ENCODE measurements at places on chromosomes 4 and X.

GRCh38 chrX:105650986-105651385 lies 171.4 kb upstream of the NRK start:
- DNase-seq = no peak

DNA sequence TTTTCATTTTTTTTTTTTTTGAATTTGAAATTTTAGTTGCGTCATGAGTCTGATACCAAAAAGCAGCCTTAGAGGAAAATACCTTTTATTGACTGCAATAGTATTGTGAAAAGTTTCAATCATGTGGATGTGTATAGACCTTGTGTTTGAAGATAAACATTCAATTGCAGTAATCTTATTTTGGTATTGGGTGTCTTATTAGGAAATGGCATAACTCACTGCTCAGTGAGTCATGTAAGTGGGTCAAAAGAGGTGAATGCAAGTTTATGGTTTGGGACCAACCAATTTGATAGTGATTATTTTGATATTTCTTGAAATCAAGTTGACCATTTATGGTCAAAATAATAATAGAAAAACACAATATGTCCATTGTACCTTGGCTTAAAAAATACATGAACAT lies 627.8 kb upstream of the SLIT2 start:
- no peak for DNase-seq

DNA sequence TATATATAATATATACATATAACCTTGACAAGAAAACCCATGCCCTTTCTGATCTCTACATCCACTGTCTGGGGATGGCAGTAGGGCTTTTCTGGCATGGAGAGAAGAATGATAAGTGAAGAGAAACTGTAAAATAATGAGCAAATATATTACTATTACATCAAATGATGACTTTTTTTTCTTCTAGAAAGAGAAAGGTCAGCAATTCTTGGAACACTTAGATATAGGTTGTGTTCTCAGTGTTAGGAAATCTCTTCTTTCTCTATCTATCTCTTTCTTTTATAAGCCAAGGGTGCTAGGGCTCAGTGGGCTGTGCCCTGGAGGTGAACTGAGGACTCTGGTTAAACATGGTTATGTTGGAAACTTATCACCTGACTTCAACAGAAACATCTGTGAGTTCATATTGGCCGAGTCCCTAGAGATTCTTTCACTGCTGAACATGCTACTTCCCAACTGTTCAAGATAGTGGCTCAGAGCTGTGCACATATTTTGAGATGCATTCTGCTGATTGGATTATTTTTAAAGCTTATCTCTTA lies 265.1 kb downstream of the GBA3 start:
- no peak for DNase-seq

- no peak for DNase-seq
These were observed 1331.5 kb upstream of the PABPC4L start for GRCh38 chr4:135533053-135533452.

GRCh38 chr4:42865572-42866189 lies 26.8 kb upstream of the GRXCR1 start:
- peak; percentile 32 for DNase-seq

DNA sequence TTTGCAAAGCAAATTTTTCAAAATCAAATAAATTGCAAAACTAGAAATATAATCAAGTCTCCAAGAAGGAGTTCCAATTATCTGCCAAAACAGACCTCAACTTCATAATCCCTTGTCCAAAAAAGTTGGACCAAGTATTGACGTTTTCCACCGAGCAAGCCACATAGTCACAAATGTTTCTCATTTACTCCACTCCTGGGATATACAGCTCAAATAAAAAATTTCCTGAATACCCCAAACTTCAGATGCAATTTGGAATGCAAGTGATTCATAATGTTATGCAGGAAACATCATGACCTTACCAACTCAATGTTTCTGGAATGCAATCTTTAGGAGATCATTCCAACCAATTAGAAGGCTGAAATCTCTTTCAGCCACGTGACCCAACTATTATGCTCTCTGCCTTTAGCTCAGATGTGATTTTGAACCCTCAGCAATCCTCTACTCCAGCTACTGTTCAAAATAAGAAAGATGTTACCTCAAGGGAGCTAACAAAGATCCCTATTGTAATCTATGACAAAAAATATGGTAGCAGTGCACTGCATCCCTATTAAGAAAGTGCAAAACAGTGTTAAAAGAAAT lies 72.4 kb downstream of the PRDM5 start:
- no peak for DNase-seq

- DNase-seq = no peak
These were observed 71.7 kb downstream of the CPZ start for GRCh38 chr4:8664031-8664805.

GRCh38 chr4:34939073-34939472 lies 1305.2 kb downstream of the ARAP2 start:
- DNase-seq = no peak

DNA sequence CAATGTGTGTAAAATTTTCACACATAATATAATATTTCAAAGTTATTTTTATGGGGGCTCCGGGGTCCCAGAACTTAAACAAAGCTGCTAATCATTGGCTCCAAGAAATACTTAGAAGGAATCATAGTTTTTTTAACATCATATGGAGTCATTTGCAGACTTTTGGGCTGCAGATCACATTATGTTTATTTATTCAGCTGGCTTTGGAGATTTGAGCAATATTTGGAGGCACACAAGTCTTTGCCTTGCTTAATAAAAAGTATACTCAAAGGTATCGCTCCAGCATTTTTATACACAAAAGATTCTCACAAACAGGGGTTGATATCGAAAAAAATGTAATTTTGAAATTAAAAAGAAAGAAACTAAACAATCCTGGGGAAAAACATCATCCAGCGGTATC lies 382.5 kb upstream of the TENM3 start:
- DNase-seq = no peak

DNA sequence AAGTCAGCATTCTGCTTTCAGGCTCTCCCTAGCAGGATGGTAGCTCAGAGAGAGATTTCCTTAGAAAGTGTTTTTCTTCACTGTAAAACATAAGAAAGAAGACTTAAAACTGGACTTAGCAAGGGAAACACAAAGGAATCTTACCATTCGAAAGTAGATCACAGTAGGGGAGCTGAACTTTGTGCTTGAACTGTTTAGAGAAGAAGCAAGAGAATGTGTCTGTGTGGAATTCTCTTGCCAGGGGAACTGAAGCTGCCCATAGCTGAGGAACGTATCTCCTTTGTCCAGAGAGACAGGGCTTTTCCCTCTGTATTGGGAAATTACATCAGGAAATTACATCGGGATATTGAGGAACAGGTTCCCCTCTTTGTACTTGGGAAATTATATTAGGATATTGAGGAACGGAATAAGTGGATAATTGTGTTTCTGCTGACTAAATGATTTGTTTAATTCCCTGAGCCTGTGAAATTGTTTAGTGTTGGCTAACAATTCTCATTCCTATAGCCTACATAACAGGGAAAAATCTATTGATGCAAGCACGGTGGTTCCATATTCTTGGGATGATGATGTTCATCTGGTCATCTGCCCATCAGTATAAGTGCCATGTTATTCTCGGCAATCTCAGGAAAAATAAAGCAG lies 21.2 kb downstream of the SRD5A3 start:
- no peak for DNase-seq

DNA sequence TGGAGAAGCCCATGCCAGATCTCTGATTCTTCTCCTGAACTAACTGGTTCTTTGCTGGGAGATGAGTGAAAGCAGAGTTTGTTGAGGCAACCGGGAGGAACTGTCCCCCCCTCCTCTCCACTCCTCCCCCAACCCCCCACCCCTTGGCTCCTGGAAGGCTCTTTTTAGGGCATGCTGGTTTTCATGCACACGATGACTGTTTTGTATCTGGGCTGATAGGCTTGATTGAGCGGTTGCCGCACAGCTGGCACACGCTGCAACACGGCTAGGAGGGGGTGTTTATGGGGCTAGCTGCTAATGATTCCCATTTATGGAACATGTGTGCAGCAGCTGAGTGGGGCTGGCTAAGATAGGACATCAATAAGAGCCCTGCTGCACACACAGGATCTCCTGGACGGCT lies 137.2 kb downstream of the SMIM20 start:
- no peak for DNase-seq

- no peak for DNase-seq
These were observed 234.8 kb upstream of the GNPDA2 start for GRCh38 chr4:44961001-44961755.

GRCh38 chr4:74714611-74715130 lies 79.7 kb downstream of the BTC start:
- no peak for DNase-seq

DNA sequence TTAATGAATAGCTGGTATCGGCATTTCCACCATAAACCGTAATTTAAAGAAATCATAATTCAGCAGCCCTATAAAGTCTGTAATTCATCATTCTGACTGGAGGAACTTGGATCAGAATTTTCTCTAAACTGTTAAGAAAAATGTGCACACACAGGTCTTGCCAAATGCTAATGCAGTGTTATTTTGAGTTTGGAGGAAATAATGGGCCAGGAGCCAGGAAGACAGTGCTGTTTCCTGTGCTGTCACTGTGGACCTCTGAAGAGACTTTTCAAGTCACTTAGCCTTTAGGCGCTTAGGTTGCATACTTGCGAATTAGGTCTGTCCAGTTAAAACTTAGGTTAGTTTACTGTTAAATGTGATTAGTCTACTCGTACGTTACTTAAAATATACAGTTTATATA lies 137.5 kb upstream of the ANXA3 start:
- DNase-seq = no peak

DNA sequence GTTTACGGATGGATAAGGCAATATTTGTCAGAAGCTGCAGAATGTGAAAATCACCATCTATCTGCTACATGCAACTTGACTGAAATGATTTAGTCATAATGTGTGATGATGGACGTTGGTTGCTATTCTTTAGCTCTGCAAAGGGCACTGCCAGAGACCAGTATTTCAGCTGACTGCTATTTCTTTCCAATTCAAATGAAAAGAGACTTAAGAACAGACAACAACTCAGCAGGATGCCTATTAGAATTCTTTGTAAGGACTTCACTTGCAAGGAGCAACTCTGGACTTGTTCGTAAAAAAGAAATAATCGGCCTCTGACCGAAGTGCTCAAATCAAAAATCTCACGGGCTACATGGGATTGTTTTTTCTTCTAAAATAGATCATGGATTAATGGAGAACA lies 262.7 kb downstream of the DHX15 start:
- no peak for DNase-seq

DNA sequence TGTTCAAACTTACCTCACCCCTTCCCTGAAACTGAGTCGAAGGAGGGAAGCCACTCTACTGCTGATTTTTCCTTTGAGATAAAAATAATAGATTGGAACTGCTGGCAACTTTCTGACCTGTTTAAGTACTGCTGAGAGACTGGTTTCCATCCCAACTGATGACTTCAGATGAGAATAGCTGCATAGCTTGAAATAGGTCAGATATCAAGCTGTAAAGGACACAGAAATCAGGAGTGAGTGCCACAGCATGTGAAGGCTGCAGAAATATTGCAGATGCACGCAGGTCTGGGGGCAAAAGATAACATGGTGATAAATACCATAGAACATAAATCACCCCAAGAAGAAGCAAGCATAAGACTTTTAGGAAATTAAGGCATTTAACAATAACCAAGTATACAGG lies 923.2 kb downstream of the SH3BGRL start:
- no peak for DNase-seq

DNA sequence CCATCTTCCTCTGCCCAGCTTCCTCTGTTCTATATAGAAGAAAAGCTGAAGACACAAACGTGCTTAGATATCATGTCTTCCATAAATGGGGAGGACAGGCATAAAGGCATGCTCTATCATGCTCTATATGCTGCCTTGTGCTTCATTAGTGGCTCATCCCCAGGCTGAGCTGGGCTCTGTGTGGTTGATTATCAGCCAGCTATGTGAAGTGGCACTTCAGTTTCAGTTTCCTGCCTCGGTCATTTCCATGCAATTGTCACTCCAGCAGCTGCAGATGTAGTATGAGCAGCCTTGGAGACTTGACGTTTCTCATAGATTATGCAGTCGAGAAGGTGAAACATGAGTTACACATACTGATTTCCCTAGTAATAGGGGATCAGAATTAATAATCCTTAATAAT lies 106.2 kb downstream of the SYTL5 start:
- DNase-seq = no peak

GRCh38 chrX:43345166-43345565 lies 310.9 kb upstream of the MAOA start:
- no peak for DNase-seq

DNA sequence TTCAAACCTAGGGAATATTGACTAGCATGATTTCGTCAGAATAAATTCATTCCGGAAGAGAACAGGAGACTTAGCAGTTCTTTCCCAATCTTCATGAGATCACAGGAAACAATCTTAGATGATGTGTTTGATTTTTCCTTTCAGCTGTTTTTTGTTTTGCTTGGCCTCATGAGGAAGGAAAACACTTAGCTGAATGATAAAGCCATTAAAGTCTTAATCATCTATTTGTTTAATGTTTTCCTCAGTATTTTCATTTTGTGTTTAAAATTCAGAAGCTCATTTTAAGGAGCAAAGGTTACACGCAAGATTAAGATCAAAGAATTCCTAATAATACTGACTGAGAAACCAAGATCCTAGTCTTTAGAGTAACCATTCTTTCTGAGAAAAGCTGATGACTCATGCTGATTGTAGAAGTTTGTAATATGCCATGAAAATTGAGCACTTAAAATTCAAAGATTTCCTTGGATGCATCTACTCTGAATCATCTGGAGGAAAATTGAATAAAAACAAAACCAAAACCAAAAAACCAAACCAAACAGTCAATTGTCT lies 15.4 kb upstream of the TBC1D19 start:
- DNase-seq = no peak

DNA sequence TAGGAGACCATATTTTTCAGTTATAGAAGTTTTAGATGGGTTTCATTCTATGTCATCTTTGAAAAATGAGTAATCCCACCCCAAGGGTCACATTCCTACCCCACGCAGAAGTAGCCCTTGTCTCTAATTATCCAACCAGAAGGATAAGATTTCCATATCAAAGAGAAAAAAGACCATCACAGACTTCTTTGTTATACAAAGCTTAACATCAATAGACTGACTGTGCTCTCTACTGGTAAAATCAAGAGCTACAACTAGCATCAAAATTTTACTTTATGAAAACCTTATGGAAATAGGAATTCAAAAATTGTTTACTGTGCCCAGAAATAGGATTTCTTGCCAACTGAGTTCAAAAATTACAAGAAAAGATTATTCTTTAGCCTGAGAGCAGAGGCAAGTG lies 24.9 kb downstream of the TNMD start:
- DNase-seq = no peak

- DNase-seq = no peak
These were observed 321.5 kb downstream of the NLGN4X start for GRCh38 chrX:5907207-5907606.

- no peak for DNase-seq
These were observed 33.9 kb downstream of the RTL3 start for GRCh38 chrX:78624962-78625909.

GRCh38 chr4:182307746-182308145 lies 64.5 kb downstream of the TENM3 start:
- DNase-seq = no peak

DNA sequence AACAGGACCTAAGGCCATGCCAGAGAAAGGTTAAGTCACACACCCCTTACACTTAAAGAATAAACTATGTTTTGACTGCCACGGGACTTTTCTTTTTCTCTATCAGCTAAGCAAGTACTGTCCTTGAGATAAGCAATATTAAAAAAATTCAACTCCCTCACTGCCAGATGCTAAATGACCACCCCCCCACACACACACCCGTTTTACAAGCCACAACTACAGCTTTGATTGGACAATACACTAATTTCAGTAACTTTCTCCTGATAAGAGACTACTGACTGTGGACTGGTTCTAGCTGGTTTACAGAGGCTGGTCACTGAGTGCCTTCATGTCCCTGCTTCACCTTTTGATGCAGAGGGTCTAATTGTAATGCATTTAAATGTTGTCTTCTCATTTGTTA lies 63.9 kb upstream of the HOPX start:
- no peak for DNase-seq

All from NCI-H748 treated with DMSO at 0.1 percent for 48 hours (cell line).